SHP77 treated with DMSO at 0.1 percent for 48 hours (cell line): ENCODE measurements at places on chromosomes 7 and 10.

DNA sequence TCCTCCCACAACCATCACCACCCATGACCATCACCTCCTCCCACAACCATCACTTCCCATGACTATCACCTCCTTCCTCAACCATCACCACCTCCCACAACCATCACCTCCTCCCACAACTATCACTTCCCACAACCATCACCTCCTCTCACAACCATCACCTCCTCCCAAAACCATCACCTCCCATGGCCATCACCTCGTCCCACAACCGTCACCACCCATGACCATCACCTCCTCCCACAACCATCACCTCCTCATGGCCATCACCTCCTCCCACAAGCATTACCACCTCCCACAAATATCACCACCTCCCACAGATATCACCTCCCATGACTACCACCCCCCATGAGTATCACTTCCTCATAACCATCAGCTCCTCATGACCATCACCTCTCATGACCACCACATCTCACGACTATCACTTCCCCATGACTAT lies 52.2 kb downstream of the PDGFA start:
- DNase-seq = no peak

GRCh38 chr10:69794673-69795072 lies 7.0 kb upstream of the COL13A1 start:
- DNase-seq = no peak

DNA sequence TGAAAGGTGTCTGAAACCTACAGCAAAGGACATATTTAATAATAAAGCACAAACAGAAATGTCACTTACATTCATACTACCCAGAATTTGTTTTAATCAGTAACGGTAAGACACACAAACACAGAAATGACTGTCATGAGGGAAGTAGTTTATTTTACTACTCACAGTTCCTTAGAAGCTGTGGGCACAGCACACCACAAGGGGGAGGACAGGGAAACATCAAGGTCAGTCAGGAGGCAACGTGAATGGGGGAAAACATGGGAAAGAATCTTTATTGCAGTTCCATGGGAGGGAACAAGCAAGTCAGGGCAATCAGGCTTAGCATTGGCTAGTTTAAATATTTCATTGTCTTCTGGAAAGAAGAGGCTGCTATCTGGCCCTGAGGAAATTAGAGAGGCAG lies 123.8 kb upstream of the PDSS1 start:
- no peak for DNase-seq

GRCh38 chr7:70710651-70711050 lies 421.3 kb upstream of the GALNT17 start:
- DNase-seq = no peak

DNA sequence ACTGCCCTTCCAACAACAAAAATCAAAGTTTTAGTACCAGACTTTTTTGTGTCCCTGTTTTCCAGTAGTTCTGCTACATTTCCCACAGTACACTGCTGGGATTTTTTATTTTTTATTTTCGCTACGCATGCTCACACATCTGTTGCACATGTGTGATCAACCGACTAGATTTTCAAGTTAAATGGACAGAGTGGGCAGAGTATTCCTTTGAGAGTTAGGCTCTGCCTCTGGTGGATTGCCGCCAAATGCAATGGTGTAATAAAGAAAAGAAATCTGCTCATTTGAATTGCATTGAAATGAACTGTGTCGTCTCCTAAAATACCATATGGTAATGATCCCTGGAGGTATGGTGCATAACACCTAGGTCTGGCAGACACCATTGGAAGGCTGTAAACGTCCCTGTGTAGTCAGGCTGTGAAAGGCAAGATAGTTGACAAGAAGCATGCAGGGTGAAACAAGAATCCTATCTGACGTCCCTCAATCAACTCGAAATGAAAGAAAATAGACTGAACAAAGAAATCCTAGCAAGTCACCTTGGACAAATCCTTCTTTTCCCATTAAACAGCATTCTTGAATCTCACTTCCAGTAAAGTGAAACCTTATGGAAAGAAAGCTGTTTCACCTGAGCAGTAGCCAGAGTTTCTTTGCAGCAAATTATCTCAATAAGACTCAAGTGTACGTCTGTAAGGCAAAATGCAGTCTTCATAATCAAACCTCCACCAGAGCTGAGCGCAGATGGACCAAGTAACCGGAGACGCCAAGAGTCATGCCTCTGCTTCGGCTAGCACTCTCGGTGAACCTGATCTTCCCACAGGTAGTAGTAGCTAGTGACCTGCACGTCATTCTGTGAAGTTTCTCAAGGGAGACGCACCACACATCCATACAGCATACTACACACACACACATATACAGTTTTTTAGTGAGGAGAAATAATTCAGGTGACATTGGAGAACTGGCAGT lies 357.3 kb downstream of the CRPPA start:
- DNase-seq = no peak

GRCh38 chr7:113246738-113247137 lies 128.4 kb upstream of the SMIM30 start:
- no peak for DNase-seq

DNA sequence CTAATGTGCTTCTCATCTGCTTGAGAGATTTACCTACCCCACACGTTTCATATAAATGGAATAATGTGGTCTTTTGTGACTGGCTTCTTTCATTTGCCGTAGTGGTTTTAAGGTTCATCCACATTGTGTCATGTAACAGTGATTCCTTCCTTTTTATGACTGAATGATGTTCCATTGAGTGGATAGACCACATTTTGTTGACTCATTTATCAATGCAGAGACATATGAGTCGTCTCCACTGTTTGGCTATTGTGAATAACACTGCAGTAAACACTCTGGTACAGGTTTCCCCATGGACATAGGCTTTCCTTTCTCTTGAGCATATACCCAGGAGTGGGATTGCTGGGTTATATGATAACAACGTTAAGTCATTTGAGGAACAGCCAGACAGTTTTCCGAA lies 2.0 kb upstream of the AOC1 start:
- DNase-seq = no peak
